ENCODE measurements at places on chromosomes 11 and 22.
A peak's percentile ranks its signal among the peaks of the same experiment; 100 is the strongest.

- DNase-seq = no peak
Measured at GRCh38 chr22:44276041-44276440, 36.7 kb downstream of the SHISAL1 start.

GRCh38 chr22:31489632-31490495 lies at the start of gene EIF4ENIF1:
Gene EIF4ENIF1, minus strand, starts transcription at chr22:31489842. Its CDS starts 1,124 bp downstream, at chr22:31488718.
- DNase-seq = peak; percentile 92

- no peak for DNase-seq
Measured at GRCh38 chr11:79080551-79080950, 360.3 kb downstream of the TENM4 start.

- DNase-seq = no peak
Measured at GRCh38 chr11:27453701-27454100, 18.9 kb downstream of the LGR4 start.

GRCh38 chr11:132804258-132804657 lies 728.0 kb downstream of the OPCML start:
- no peak for DNase-seq

DNA sequence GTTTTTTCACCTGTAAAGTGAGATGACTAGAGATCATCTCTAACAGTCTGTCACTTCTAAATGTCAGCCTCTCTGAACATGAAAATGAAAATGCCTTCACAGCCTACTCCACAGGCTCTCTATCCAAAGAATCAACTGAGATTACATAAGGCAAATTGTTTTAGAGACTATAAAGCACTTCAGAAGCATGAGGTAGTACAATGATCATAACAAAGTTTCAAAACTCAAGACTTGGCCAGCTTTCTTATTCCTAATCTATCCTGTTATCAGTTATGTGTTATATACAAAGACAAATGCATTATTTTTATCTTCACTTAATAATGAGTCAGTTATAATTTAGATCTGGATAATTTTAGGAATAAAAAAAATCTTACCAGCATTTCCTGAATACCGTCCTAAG lies 20.3 kb upstream of the CEP126 start:
- DNase-seq = no peak

DNA sequence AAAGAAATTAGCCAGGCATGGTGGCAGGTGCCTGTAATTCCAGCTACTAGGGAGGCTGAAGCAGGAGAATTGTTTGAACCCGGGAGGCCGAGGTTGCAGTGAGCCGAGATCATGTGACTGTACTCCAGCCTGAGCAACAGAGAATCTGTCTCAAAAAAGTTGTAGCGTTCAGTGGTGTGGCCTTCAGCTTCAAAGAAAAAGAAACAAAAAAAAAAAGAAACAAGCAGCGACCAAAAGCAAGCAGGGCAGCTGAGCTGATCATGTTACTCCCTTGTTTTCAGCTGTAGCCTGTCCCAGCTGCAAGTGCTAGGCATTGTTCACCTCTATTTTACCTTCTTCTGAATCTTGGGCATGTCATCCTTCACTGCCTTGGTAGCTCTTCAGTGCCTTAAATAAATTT lies 37.0 kb downstream of the SFI1 start:
- no peak for DNase-seq

GRCh38 chr11:12218909-12219308 lies 108.5 kb downstream of the MICAL2 start:
- peak; percentile 67 for DNase-seq

DNA sequence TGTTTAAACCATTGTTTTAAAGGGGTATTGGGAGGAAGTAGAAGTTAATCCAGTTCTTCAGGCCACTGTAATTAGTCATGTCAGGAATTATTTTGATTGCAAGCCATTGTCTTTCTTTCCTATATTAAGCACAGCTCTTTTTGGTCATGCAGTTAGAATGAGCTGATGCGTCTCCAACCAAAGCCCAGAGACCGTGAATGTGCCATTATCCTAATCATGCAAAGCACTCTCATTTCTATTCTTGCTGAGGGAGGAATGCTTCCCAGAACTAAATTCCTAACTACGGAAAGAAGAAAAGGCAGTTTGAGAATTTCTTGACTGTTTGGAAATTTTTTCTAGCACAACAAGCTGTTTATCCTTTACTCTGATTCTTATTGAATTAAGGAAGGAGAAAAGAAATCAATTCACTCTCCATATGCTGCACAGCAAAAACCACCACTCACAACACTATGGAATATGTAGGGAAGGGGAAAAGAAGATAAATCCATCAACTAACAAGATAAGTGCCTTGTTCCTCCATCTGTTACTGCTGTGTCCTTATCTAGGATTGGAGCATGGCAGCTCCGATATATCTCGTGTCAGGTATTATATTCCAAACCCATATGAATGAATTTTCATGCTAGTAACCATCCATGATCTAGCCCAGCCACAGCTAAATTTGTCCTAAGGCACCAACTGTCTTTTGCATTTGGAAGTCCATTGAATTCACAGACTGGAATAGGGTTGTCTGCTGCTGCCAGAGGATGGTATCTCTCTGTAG lies 70.8 kb downstream of the NTM start:
- no peak for DNase-seq

- DNase-seq = no peak
Measured at GRCh38 chr11:108562746-108563581, 30.6 kb downstream of the EXPH5 start.

- no peak for DNase-seq
Measured at GRCh38 chr11:33668468-33668825, 32.2 kb downstream of the C11orf91 start.

- DNase-seq = no peak
Measured at GRCh38 chr22:44916281-44917231, 93.2 kb downstream of the PHF21B start.

DNA sequence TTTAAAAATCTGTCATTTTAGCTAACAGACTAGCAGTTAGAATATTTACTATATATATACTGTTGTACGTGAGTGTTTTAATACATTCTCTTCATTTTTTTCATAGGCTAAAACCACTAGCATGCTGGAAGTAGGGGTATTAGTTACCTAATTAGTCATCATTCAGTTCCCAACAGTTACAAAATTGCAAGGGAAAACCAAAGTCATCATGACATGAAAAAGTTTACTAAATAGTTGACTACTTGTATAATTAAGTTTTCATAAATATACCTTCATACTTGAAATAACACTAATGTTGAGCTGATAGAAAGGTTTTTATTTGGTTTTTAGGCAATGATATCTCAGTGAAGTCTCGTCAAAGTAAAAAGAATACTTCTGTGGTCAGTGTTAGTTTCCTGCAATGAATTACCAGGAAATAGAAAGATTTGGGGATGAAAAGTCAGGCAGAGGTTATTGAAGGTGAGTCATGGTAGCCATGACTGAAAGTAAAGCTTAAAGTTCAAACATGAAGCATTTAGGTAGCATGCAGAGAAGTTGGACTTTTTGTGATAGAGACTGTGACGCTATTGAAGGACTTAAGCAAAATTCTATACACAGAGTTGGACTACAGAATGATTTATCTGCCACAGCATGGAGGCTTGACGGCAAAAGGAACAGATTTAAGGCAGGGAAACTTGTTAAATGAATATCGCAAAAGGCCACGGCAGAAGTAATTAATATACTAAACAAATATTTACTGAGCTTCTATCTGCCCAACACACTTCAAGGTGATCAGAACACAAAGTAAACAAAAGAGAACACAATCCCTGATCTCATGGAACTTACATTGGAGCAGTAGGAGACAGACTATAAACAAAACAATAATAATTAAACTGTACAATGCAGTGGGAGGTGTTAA lies 828.1 kb upstream of the FAT3 start:
- DNase-seq = peak; percentile 11

DNA sequence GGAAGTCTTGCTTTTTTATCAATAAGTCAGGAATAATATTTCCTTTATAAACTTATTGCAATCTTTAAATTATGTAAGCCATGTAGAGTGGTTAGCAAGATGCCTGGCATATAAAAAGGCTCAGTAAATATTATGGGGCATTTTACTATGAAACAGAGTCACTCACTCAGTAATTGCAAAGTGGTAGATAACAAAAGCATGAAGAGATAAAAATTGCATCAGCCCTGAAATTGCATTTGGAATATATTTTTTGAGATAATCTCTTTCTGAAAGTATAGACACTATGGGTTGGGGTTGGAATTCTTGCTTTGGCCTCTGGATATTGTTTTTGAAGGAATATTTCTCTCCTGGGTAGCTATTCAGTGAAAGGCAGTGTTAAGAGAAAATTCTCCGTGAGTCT lies 188.6 kb downstream of the JRKL start:
- DNase-seq = no peak

- DNase-seq = no peak
Measured at GRCh38 chr22:17969701-17970113, 54.7 kb downstream of the MICAL3 start.

- DNase-seq = no peak
Measured at GRCh38 chr11:69500285-69501120, 19.0 kb downstream of the LINC01488 start.

GRCh38 chr11:106277484-106277883 lies 200.0 kb downstream of the AASDHPPT start:
- DNase-seq = no peak

- no peak for DNase-seq
Measured at GRCh38 chr11:78830277-78830819, 255.7 kb upstream of the NARS2 start.

GRCh38 chr11:6736495-6737121 lies 35.2 kb downstream of the OR2AG2 start:
- no peak for DNase-seq

DNA sequence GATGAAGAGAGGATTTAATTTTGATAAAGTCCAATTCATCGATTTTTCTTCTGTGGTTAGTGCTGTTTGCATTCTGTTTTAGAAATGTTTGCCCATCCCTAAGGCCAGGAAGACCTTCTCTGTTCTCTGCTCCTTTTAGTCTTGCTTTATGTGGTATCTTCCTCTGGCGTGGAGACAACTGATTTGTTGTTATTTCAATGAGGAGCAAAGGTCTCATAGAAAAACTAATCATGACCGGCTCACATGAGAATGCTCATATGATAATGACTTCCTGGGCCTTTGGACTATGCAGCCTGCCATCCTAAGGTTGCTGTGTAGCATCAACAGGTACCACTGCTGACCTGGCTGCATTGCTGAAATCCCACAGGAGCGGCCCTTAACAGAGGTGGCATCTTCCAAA lies 19.8 kb downstream of the SCGB1A1 start:
- no peak for DNase-seq

GRCh38 chr11:70078781-70079616 lies 882 bp downstream of the ANO1 start:
- DNase-seq = no peak

GRCh38 chr11:8035200-8035855 lies 45.7 kb upstream of the TUB start:
- DNase-seq = no peak

DNA sequence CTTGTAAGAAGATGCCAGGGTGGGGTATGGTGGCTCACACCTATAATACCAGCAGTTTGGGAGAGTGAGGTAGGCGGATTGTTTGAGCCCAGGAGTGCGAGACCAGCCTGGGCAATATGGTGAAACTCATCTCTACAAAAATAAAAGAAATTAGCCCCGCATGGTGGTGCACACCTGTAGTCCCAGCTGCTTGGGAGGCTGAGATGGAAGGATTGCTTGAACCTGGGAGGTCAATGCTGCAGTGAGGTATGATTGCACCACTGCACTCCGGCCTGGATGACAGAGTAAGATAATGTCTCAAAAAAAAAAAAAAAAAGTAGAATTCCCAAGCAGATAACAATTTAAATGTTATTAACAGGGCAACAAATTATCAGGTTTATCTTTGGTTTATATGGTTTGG lies 20.2 kb downstream of the ACER3 start:
- DNase-seq = no peak

DNA sequence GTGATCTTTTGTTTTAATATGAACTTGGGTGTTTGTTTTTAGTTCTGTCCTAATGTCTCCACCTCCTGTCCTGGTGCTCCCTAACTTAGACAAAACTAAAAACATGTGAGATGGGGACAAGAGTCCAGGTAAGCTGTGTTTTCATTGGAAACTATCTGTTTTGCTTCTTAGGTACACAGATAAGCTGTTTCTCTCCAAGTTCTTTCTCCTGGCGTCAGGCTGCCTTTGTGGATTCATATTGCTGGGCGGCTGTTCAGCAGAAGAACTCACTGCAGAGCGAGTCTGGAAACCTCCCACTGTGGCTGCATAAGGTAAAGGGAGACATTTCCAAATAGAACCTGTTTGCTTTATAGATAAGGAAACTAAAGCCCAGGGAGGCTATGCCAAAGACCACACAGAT lies 24.7 kb downstream of the PANX1 start:
- no peak for DNase-seq

DNA sequence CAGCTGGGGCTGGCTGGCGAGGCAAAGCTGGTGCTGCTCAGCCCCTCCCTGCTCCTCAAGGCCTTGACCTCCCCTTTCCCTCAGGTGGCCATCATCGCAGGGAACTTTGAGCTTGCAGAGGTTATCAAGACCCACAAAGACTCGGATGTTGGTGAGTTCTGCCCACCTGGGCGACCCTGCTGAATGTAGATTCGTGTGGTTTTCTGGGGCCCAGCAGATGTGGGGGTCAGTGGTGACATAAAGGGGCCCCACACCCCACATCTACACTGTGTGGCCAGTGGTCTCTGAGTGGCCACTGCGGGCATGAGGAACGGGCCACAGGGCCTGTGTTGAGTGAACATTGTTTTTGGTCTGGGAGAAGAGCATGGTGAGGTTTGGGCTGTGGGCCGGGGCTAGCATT lies 11.9 kb downstream of the SHANK3 start:
- DNase-seq = no peak

GRCh38 chr11:133833898-133834681 lies 11.2 kb downstream of the SPATA19 start:
- no peak for DNase-seq

GRCh38 chr11:61297746-61298145 lies 2.6 kb upstream of the VWCE start:
- no peak for DNase-seq

- no peak for DNase-seq
Measured at GRCh38 chr22:47022075-47022473, 259.6 kb downstream of the TBC1D22A start.

DNA sequence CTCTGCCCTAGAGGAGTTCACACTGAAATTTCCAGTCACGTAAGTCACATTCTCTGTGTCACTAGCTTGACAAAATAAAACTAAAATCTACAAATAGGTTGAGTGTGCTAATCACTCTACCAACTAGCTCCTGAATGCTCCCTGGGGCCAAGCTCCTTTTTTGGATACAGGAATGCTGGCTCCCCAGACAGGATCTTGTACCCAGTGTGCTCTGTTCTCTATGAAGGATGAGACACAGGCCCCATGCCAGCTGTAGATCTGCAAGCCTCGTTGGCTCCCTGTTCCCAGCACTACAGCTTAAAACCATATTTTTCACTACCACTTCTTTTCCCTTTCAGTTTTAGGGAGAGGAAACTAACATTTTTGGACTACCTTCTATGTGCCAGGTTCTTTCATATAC lies 3.7 kb upstream of the IPO7 start:
- no peak for DNase-seq
